Stimulated activated CD8-positive, alpha-beta memory T cell treated with anti-CD3 and anti-CD28 coated beads, Interleukin-7, amount 100 ng/mL, for 1 hour (primary cell): ENCODE measurements at places on chromosomes 1 and 21.

GRCh38 chr1:83015163-83015562, 983.8 kb downstream of the TTLL7 start:
- DNase-seq, result no peak

- no peak for DNase-seq
Measured at GRCh38 chr1:218850367-218850766, 323.3 kb upstream of the LYPLAL1 start.

GRCh38 chr1:61081686-61082310, 563 bp upstream of the NFIA start:
- DNase-seq, result no peak

DNA sequence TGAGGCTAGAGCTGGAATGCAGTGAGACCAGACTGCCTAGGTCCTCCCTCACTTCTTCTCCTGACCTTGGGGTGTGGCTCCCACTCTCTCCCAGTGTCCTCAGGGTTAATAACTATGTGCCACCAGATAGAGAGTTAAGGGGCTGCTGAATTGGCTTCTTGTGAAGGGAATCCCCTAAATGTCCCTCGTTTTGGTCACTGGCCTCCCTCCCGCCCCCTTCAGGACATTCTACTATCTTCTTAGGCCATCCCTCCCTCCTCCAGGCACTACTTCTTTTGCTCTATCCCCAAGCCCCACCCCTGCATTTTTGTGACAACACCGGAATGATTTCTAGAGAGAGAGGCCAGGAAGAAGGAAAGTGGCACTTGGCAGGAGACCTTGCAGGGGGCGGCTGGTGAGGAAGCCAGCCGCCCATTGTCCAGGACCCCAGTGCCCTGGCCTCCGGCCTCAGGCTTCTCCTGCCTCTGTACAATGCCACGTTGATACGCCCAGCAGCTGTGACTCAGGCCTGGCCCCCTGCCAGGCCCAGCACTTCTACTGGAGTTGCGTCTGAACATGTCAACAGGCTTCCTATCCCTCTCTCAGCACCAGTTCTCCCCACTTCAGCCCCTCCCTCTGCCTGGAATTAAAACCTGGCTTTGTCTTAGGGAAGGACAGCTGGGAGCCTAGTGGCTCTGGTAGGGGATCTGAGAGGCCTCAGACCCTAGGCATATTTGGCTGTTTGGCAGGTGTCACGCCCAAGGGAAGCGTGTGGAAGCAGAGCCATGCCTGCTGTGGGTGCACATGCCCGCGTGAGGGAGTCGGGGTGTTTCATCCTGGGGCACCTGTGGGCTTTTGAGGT, 9.1 kb downstream of the LMNA start:
- no peak for DNase-seq

DNA sequence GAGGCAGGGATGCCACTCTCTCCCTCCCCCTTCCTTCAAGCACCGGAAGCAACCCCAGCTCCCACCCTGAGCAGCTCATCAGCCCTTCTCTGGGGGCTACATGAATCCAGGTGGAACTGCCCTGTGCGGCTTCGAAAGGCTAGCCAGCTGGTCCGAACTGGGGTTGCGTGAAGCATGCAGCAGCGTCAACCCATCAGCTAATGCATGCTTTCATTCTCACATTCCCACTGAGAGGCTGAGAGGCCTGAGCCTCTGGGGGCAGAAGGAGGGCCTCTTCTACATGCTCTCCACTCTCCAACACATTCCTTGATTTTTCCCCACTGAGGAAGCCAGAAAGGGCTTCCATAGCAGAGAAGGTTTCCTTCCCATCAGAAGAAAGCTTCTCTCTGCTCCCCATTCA, 5.6 kb downstream of the RXRG start:
- no peak for DNase-seq

DNA sequence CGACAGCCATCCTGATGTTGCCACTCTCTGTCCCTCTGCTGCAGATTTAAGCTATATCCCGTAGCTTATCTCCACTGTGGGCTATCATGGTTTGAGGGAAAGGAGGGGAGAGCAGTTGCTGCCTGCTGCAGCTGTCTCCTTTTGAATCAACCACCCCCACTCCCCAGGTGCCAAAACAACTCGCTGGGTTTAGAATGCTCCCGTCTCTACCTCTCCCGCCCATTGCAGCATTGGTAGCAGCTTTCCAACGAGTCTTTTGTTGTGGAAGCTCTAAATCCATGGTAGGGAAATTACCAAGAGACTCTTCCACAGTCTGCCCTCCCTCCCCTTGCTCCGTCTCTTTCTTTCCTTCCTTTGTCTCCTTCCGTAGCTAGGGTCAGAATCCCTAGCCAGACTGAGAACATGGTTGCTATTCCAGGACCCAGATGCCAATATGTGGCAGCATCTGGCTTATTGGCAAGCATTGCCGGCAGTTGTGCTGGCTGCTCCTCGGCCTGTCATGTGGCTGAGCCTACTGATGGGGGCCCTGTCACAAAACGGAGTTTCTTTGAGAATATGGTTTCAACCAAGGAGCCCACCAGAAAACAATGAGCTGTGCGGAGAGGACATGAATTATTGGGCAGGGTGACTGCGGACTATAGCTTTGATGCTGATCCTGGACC, 230.7 kb downstream of the RPS6KC1 start:
- no peak for DNase-seq

DNA sequence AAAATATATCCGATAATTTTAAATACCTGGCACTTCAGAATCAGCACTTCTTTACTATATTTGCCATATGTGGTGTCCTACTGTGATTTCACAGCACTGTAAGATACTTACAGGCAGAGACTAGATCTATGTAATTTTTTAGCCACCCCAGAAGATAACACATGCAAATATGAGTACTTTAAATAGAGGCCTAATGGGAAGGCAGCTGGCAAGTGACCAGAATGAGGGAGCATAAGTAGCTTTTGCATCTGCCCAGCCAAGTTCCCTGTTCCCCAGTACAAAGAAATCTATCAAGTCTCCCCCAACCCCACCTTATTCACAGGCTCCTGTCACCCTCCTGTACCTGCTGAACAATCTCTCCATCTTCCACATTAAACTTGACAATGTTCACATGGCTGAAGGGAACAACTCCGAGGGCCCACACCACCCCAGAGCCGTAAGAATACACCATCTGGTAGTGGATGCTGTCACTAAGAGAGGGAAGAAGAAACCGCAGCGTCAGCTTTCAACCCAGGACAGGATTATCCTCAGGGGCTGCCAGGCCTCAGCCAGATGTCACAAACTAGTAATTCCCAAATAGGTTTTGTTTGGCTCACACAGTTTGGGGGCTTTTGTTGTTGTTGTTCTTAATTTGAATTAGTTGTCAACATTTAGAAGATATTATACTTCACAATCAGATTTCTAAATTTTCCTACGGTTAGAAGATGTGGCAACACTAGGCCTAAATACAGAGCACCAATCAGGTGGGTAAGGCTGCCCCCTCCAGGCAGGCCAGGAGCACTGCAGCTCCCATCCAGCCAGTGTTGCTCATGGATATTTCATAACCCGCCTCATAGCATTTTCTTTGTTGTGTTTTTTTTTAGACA, 10.4 kb downstream of the EMC1 start:
- peak; percentile 15 for DNase-seq

- DNase-seq, result no peak
Measured at GRCh38 chr1:43296207-43296606, 4.6 kb upstream of the TIE1 start.

DNA sequence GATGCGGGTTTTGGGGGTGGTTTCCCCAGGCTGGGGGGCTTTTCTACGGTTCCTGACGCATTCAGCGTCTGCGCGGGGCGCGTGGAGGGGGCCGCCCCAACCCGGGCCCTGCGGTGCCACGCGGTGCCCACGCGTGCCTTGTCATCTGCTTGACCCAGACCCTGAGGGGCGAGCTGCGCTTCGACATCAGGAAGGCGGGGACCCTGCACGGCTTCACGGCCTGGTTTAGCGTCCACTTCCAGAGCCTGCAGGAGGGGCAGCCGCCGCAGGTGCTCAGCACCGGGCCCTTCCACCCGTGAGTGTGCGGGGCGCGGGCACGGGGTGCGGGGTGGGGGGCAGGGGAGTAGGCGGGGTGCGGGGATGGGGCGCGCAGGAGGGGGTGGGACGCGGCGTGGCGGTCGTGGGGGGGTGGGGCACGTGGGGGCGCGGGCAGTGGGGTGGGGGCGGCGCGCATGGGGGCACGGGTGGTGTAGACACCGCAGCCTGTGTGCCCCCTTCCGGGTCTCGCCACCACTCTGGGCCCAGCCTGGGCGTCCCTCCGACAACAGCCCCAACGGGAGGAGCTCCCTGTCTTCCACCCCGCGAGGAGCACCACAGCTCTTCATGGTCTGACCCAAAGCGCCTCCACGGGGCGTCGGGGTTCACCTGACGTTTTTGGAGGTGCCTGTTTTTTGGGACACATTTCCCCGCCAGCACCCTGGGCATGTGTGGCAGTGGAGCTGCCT, 26.3 kb downstream of the PRMT2 start:
- DNase-seq, result no peak

- no peak for DNase-seq
Measured at GRCh38 chr1:94324178-94324544, 86.8 kb upstream of the ARHGAP29 start.

GRCh38 chr1:47399846-47400155, 16.3 kb upstream of the FOXE3 start:
- no peak for DNase-seq

- no peak for DNase-seq
Measured at GRCh38 chr1:107058245-107059032, 2.0 kb downstream of the PRMT6 start.

GRCh38 chr1:226692823-226693222, 46.3 kb downstream of the ITPKB start:
- DNase-seq, result no peak

GRCh38 chr1:26583646-26584485, 54.3 kb downstream of the RPS6KA1 start:
- DNase-seq, result no peak

DNA sequence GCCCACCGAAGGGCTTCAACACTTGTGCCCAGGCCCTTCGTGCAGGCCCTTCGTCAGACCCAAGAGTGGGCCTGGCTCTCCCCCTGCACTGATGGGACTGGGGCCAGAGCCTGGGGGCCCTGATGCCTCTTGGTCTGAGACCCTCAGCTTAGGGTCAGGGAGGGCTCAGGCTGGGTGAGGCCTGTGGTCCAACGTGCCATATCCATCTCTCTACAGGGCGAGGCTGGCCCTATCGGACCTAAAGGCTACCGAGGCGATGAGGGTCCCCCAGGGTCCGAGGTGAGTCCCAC, 15.6 kb downstream of the COL6A1 start:
- no peak for DNase-seq

DNA sequence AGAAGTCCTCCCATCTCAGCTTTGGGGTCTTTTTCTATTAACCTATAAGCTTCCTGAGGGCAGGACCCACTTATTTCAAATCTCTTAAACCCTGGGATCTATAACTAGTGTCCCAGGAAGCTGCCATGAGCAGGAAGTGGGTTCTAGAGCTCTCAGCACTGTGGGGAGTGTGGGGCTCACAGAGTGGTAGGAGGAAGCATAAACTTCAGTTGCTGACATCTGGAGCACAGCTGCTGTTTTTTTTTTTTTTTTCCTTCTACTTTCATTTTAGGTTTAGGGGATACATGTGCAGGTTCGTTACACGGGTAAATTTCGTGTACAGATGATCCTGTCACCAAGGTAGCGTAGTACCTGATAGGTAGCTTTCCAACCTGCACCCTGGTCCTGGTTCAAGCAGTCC, 59.3 kb downstream of the AK4 start:
- DNase-seq, result no peak

GRCh38 chr1:42334240-42335049, 590 bp downstream of the FOXJ3 start:
- DNase-seq, result no peak

GRCh38 chr1:101613546-101613945, 376.7 kb downstream of the S1PR1 start:
- no peak for DNase-seq

DNA sequence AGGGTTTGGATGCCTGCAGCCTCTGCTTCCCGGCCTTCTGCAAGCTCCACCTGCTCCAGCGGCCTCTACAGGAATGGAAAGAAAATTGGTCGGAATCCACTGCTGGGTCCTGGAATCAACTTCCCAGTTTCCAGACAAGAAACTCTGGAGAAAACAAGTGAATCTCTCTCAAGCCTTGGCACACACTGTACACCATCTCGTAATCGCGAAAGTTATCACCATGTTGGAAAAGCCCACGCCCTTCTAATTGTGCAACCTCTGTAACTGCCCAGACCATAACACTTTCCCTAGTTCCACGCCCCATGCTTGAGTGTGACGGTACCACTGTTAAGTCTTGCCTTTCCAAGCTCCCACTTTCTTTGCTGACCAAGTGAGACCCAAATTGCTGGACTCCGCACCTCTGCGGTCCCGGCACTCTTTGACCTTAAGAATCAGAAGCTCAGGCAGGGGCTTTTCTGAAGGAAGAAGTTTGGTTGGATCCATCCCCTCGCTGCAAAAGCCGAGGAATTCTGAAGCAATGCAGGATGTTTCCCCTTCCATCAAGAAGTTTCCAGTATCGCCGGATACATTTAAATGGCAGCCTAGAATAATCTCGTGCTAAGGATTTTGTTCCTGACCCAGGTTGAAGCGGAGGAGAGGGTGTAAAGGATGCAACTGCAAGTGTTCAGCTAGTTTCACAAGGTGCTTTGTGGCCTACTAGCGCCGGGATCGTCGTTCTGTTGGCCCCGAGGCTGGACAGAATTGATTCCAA, 6.2 kb downstream of the NR5A2 start:
- no peak for DNase-seq

DNA sequence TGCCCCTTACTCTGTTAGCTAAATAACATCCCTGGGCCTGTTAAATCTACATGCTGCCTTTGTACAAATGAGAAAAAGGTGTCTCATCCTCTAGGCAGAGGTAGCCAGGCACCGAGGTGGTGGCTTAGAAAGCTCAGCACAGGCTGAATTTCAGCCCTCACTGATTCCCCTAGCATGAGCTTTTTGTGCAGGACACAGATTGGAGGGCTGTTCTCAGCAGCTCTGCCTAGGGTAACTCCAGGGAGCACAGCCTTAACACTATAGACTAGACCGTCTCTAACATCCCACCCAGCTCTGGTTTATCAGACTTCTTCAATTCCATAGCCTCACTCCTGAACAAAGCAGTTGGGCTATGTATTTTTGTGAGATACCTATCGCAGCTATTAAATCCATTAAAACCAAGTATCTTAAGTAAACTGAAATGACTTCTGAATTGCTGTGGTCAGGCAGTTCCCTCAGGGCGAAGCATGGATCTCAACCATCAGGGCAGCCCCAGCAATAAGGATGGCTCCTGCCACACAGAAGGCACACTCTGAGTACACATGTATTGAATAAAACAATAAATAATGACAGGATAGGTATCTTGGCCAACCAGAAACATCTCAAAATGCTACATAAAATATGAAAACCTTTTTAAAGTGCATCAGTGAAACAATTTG, 14.8 kb downstream of the S100A6 start:
- no peak for DNase-seq

DNA sequence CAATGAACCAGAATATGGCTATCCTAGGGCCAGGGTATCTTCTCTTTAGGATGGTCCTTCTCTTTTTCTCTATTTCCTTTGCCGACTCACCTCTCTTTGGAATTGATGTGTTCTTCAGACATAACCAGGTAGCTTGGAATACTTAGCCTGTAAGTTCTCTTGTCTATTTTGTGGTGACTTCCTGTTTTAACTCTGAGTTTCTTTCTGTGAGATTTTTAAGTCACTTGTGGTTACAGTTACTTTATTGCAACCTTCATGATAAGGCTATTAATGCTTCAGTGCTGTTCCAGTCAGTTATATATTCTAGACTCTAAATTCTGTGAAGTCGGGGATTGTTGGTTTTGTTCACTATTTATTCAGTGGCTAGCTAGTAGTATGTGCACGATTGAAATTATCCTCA, 46.2 kb downstream of the DISP1 start:
- DNase-seq, result no peak
